ENCODE measurements at places on chromosomes 1 and 21. TPM values are rescaled to one million over a fixed set of nuclear protein-coding genes. Genes with fewer than 3 reads are reported as not detected.

Gene SMPDL3B
- 13.3 TPM for polyA plus RNA-seq

DNA sequence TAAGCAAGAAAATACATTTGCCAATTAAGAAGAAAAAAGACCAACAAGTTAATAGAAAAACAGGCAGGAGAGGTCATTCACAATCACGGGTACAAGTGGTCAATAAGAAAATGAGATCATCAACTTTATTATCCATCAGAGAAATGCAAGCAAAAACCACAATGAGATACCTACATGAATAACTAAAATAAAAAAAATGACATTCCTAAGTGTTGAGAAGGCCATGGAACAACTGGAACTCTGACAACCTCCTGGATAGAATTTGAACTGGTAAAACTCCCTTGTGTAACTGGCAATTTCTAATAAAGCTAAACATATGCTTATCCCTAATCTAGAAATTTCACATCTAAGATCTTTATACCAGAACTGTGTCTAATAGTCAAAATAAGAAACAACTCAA lies 135.4 kb upstream of the BACE2 start:
- DNase-seq: no peak

DNA sequence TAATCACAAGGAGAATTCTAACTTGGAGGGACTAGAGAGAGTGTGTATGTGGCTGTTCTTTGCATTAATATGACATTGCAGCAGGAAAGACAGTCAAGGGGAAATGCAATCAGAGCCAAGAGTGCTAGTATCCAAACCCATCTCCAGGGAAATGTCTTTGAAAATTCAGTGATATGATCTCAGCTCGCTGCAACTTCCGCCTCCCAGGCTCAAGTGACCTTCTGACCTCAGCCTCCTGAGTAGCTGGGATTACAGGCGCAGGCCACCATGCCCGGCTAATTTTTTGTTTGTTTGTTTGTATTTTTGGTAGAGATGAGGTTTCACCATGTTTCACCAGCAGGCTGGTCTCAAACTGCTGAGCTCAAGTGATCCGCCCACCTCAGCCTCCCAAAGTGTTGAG lies 16.3 kb downstream of the VASH2 start:
- DNase-seq: no peak

Gene PLA2G4A
- 10.2 TPM for polyA plus RNA-seq

GRCh38 chr1:99670583-99670982 lies 24.7 kb downstream of the PALMD start:
- DNase-seq: no peak

Gene ZNF644
- polyA plus RNA-seq: 61.6 TPM

DNA sequence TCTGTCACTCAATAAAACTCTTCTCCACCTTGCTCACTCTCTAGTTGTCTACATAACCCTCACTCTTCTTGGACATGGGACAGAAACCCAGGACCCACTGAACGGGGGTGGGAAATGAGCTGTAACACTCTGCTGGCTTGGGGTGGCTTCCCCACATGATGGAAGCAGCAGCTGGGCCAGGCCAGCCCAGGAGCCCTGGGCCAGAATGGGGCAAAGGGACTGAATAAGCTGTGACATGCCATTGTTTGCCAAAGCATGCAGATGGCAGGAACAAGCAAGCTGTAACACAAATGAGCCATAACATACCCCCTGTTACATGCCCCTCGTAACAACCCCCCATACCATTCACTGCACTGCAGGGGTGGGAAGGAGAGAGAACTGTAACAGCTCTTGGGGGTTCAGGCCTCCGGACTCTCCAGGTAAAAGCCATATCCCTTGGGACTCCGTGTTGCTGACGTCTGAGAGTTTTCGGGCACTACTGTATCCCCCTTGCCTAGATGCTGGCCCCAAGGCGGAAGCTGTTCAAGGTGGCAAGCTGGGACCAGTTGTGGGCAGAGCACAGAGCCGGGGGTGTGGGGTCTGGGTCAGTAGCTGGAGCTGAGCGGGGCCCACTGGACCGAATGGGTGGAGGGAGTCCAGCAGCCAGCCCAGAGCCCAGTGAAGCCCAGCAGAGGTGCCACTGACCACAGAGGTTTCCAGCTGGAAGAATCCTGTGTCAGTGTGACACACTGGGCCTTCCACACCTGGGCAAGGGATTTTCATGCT lies 56.1 kb upstream of the DMRTB1 start:
- no peak for DNase-seq

Gene GBP7
- not detected for polyA plus RNA-seq

Measured in left renal pelvis (tissue), 4 donors.